Nephron progenitor cell (in vitro differentiated cells): ENCODE measurements at places on chromosomes 2 and 18.

GRCh38 chr2:198144660-198145059, 340.3 kb downstream of the PLCL1 start:
- DNase-seq, result no peak
- no peak overlapping the region for H3K4me3 ChIP-seq
- no peak overlapping the region for H3K27ac ChIP-seq
- no peaks in the 10 kb centered on the region for H3K4me1 ChIP-seq
- H3K27me3 ChIP-seq, result no peaks in the 10 kb centered on the region

DNA sequence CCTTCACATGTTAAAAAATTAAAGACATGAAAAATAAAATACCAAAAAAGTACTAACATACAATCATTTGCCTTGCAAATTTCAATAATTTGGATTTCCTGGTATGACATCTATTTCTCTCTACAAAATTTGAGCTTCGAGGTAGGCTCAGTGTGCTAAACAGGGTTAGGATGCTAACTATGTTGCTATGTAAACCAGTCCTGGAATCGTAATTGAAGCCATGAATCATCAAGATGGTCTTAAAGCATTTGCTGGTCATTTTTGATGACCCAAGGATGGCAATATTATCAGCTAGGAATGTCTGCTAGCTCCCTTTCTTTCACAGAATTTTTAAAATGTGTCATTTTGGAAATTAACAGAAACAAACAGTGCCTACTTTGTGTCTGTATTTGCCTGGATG, 107.9 kb upstream of the TTC39C start:
- peaks cover 4% of the 10 kb centered on the region for H3K27me3 ChIP-seq
- H3K4me3 ChIP-seq, result no peak overlapping the region
- H3K4me1 ChIP-seq, result no peaks in the 10 kb centered on the region
- no peaks in the 10 kb centered on the region for H3K36me3 ChIP-seq

- DNase-seq, result no peak
- no peaks in the 10 kb centered on the region for H3K36me3 ChIP-seq
- H3K4me1 ChIP-seq, result no peaks in the 10 kb centered on the region
Observed at GRCh38 chr18:36199691-36200295, 12.5 kb downstream of the MOCOS start.

DNA sequence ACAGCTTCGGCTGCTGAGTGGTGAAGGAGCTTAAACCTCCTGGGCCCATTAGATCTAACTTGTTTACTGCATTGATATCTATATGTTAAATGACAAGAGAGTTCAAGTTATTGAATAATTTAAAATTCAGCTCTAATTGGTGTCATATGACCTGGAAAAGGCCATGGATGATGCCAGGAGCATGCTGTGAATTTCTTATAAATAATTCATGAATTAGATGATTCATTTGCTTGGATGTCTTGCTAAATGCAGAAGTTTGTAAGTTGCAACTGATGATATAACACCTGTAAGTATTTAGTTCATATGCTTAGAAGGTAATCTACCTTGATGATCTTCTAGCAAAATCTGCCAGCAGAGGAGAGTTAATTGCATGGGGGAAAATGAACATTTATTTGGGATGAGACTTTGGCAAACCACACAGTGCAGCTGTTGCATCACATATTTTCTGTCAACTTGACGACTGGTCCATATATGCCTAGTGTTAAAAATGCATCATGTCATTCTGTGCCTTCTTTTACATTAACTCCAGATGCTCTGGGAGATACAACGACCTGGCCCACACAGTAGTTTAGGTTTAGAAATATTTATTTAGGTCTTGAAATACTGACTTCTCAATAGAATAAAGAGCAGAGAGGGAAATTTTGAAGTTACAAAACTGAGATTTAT, 226.3 kb downstream of the KIAA1328 start:
- no peaks in the 10 kb centered on the region for H3K27me3 ChIP-seq
- H3K4me3 ChIP-seq, result no peak overlapping the region
- H3K36me3 ChIP-seq, result peaks cover 20% of the 10 kb centered on the region
- H3K27ac ChIP-seq, result no peak overlapping the region
- H3K4me1 ChIP-seq, result no peaks in the 10 kb centered on the region
- DNase-seq, result no peak

- H3K4me3 ChIP-seq, result no peak overlapping the region
- H3K36me3 ChIP-seq, result no peaks in the 10 kb centered on the region
- no peak overlapping the region for H3K27ac ChIP-seq
Observed at GRCh38 chr2:46839045-46839444, 76.6 kb downstream of the MCFD2 start.

- H3K36me3 ChIP-seq, result no peaks in the 10 kb centered on the region
- peaks cover 73% of the 10 kb centered on the region for H3K4me1 ChIP-seq
- DNase-seq, result peak; percentile 48
- H3K4me3 ChIP-seq, result no peak overlapping the region
- peak overlapping the region; percentile 2 for H3K27ac ChIP-seq
- no peaks in the 10 kb centered on the region for H3K27me3 ChIP-seq
Observed at GRCh38 chr2:201860636-201861066, 54.3 kb downstream of the CDK15 start.
